ENCODE measurements at places on chromosomes 2 and 18. TPM values are rescaled to one million over a fixed set of nuclear protein-coding genes. Genes with fewer than 3 reads are reported as not detected.

DNA sequence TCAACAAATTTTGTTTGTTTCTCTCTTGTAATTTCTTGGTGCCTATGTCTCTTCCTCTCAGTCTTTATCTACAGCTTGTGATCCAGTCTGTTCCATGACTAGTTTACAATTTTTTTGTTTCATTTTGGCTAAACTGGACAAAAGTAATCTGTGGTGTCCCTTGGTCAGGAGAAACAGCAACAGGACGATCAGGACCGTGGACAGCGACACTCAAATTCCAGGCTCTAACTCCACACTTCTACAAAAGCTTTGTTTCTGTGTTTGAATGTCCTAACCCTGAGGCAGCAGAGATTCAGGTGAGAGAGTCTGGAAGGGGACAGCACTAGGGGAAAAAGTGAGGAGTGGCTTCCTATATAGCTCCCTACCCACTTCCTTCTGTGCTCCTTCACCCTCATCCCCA, 593.3 kb upstream of the FANCL start:
- DNase-seq, result no peak

DNA sequence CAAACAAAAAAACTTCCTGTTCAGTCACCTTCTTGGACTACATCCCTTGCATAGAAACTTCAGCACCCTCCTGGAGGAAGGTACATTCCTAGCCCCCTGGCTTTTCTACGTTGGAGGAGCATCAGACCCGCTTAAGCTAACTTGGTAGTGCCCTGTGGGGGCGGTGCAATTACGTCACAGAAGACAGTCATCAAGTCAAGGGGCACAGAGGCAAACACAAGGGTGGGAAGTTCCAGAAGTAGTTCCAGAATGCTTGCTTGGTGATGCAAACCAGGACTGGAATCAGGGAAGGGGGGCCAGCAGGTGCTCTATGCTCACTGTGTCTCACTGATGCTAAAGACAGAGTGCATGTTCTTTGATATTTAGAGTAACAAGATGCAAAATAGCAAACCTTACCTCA, 15.2 kb upstream of the AGFG1 start:
- no peak for DNase-seq

DNA sequence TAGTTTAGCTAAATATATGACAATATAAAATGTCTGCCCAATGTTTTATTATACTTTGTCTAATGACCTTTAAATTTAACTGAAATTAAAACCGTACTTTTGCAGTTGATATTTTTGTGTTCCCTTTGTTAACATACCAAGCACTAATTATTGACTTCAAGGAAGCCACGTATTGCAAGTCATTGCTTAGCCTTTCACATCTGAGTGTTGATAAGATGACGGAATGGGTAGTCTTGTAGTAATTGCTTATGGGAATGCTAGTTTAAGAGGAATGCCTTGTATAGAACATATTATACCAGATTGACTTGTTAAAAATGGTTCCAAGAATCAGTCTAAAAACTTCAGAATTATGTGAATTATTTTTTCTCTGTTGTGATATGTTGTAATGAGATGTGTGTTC, 14.0 kb upstream of the ELAC1 start:
- no peak for DNase-seq

DNA sequence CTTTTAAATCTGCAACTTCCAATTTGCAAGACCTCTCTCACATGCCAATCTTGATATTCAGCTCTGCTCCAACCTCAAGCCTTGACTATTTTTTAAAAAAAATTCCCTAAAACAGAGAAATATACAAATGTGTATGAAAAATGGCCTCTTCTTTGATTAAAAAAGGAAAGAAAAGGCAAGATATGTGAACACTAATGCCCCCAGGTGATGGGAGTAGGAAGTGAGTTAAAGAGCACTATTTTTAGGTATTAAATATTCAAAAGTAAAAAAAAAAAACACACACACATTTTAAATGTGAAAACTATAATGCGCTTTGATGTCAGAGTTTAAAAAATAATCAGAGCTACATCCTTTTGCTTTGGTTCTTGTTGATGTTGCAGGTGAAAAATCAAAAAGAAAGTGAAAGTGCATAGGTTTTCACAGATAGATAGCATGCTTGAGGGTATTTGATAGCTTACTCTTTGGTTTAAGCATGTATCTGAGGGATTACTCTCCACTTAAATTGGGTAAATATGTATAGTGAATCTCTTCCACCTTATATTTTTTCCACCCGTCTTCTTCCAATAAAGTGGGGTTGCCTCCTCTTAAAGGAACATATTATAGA, 406.0 kb upstream of the POU3F3 start:
- no peak for DNase-seq

Gene CYS1
- total RNA-seq, result 9.3 TPM

Gene POTEC
- total RNA-seq, result not detected

Gene ANKRD62
- not detected for total RNA-seq

Gene LCT
- 0.04 TPM for total RNA-seq
